ENCODE measurements at places on chromosomes 16 and 17.
A peak's percentile ranks its signal among the peaks of the same experiment; 100 is the strongest.

DNA sequence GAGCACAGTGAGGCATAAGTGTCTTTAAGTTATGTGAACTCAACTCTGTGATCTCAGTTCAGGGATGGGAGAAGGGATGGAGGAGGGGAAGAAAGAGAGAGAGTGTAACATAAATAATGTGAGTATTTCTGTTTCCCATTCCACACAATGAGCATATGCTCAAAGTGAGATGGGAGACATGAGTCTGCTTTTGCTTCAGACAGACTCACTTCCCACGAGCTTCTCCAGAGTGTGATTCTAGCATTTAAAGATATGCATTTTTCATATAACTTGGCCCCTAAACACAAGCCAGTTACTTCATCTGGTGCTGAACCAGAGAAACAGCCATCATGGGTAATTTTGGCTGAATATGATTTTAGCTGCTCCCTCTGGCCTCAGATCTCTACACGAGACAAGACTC lies 35.0 kb downstream of the SHISA9 start:
- DNase-seq: no peak

DNA sequence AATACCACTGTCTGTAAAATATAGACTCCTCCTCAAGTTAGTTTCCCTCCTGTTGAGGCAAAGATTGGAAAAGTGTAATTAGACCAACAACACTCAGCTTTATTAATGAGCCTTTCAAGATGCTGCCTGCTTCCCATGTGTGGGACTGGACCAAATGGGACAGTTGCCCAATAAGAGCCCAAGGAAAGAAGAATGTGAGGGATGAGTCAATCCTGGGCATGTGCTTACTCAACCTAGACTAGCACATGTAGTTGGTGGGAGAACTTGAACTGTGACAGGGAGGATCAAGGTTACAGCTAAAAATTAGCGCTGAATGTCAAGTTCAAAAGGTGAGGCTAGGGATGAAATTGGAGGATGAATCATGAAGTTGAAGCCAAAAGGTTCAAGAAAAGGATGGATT lies 435.5 kb downstream of the CA10 start:
- DNase-seq: no peak

DNA sequence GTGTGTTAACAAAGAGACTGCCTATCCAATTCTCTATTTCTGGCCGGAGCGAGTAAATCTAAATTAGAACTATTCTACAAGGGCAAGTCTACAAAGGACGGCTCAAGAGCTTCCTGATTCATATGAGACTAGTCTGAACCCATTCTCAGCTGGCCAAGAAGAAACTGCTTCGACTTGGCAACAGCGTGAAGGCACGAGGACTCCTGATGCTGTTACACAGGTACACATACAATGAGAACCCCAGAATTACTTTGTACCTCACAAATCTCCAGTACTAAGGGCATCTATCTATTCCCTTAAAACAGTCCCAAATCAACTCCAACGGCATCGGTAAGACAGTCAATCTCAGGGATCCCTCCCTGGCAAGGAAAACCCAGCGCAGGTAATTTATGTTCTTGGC lies 1.5 kb downstream of the CRK start:
- DNase-seq: no peak

DNA sequence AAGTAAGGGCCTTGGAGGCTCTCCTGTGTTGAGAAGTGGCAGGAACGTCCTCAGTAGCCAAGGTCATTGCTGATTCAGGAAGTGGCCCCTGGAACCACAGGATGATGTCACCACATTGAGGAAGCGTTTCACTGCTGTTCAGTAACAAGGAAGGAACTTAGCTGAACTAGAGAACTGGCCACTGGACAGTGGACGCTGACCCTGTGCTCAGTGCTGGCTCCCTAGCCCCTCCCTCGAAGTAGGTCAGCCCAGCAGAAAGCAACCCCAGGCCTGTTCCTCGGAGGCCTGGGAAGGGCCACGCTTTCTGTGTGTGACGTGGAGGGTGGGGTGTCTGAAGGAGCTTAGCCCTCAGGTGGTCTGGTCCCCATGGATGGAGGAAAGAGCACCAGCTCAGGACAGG lies 58.3 kb downstream of the B9D1 start:
- no peak for DNase-seq

- DNase-seq: no peak
These were observed 1.9 kb downstream of the BAIAP3 start for GRCh38 chr16:1335211-1335971.

GRCh38 chr16:842711-843560 lies 42.4 kb upstream of the GNG13 start:
- DNase-seq: no peak

DNA sequence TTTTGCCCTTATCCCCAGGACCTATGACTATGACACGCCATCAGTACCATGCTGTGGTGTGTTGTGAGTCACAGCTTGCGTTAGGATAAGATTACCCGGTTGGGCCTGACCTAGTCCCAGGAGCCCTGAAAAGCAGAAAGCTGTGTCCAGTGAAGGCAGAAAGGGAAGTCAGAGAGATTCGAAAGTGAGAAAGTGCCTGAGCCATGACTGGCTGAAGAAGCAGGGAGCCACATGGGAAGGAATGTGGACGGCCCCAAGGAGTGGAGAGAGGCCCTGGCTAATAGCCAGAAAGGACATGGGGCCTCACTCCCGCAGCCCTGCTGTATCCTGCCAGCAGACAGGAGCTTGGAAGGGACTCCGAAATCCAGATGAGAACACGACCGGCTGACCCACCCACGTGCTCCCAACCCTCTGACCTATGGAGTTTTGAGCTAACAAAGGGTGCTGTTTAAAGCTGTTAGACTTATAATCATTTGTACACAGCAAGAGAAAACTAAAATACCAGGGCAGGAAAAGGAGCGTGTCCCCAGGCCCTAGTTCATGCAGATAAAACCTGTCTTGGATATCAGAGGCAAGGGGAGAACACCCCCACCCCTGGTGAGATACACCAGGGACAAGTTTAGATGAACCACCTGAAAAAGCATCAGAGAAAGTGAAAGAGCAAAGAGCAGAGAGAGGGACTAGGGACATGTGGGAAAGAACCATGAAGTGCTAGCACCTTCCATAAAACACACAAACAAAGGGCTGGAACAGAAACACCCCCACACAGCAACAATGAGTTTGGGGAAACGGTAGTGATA lies 115.3 kb downstream of the SLC39A11 start:
- no peak for DNase-seq

DNA sequence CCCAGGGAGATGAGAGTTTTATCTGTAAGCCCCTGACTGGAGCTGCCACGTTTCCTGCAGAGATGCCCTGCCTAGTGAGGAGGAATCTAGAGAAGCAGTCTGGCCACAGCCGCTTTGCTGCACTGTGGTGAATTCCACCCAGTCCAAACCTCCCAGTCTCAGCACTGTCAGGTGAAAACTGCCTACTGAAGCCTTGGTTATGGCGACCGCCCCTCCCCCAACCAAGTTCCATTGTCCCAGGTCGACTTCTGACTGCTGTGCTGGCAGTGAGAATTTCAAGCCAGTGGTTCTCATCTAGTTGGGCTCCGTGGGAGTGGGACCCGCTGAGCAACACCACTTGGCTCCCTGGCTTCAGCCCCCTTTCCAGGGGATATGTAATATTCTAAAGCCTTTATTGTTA lies 10.2 kb upstream of the LYZL6 start:
- no peak for DNase-seq

- no peak for DNase-seq
These were observed 127.9 kb downstream of the RBFOX3 start for GRCh38 chr17:79482727-79483521.

- DNase-seq: no peak
These were observed 22.1 kb downstream of the NME2 start for GRCh38 chr17:51188271-51188833.

GRCh38 chr16:67451061-67451703 lies 20.3 kb downstream of the HSD11B2 start:
- DNase-seq: no peak

DNA sequence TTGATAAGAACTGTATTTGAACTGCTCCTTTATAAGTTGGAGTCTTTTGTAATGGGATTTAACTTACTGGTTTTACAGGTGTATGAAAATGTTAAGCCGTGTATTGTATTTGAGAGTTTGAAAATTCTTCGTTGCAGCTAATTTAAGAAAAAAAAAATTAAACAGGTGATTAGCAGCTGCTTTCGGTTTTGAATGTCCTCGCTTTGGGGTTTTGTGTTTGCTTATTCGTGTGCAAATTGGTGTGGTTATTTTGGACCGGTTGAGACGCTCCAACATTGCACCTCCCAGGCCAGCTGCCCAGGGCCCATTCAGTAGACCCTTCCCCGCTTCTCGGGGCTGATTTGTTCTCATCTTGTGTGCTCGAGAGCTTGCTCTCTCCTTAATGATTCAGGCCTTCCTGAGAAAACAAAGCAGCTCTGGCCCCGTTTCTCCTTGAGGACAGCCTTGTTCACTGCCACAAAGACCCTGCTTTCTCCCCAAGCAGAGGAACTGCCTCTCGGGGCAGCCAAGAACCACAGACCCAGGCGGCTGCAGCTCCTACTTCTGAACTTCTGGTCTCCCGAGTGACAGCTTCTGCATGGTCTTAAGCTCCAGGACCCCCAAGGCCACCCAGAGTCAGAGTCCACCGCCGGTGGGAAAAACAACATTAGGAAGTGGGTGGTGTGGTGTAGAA lies 100.5 kb downstream of the MSI2 start:
- DNase-seq: no peak

DNA sequence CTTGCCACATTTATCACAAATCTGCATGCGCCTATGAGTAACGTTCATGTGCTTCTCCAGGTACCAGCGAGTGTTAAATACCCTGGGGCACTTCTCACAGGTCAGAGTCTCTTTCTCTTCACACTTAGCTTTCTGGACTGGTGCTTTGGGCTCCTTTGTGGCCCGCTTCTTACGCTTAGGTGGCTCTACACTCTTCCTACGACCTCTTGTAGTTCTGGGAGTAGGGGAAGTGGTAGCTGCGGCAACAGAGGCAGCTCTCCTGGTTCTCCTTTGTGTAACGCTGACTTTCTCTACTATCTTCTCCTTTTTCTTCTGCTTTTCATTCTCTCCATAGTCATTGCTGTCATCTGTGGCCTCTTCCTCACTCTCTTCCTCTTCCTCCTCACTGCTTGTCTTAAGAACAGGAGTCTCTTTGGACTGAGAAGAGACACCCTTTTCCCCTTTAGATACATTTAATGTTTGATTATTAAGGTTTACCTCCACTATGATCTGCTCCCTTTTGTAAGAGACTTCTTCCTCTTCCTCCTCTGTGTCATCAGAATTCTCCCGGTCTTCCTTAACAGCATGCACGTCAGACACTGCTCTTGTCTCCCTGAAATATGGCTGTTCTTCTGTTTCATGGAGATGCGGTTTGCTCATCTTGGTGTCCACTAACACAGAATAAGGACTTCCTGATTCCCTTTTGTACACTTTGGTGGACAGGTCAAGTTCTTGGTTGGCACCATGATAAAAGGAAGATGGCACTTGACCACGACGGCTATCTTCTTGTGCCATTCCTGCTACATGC lies 45.0 kb downstream of the ZNF652 start:
- no peak for DNase-seq

DNA sequence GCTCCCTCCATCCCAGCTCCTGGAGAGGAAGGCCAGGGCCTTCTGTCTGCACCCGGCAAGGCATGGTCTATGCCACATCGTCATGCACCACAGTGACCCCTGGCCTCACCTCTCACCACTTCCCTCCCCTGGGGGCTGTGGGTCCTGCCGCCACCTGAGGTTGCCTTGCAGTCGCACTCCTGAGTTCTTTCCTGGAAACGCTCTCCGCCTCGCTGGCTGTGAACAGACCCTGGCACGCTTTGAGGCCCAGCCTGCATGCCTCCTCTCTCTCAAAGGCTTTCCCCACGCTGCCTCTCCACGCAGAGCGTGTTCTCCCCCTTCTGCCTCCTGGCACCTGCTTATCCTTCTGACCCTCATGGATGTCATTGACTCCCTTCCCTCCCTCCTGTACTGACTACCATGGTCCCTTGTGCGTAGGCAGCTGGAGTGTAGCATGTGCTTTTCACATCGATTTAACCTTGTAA lies 45.4 kb downstream of the SEC14L1 start:
- DNase-seq: peak; percentile 15

- DNase-seq: no peak
These were observed 62.3 kb downstream of the TMEM100 start for GRCh38 chr17:55660178-55660886.

- no peak for DNase-seq
These were observed 758 bp upstream of the RPL23A start for GRCh38 chr17:28719021-28719433.

DNA sequence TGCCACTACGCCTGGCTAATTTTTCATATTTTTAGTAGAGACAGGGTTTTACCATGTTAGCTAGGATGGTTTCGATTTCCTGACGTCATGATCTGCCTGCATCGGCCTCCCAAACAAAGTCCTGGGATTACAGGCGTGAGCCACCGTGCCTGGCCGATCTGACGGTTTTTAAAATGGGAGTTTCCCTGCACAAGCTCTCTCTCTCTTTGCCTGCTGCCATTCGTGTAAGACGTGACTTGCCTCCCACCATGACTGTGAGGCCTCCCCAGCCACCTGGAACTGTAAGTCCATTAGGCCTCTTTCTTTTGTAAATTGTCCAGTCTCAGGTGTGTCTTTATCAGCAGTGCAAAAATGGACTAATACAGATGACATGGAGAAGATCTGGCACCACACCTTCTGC lies 4.7 kb upstream of the FLCN start:
- no peak for DNase-seq

- DNase-seq: no peak
These were observed 20.1 kb downstream of the EPOP start for GRCh38 chr17:38654411-38655398.

DNA sequence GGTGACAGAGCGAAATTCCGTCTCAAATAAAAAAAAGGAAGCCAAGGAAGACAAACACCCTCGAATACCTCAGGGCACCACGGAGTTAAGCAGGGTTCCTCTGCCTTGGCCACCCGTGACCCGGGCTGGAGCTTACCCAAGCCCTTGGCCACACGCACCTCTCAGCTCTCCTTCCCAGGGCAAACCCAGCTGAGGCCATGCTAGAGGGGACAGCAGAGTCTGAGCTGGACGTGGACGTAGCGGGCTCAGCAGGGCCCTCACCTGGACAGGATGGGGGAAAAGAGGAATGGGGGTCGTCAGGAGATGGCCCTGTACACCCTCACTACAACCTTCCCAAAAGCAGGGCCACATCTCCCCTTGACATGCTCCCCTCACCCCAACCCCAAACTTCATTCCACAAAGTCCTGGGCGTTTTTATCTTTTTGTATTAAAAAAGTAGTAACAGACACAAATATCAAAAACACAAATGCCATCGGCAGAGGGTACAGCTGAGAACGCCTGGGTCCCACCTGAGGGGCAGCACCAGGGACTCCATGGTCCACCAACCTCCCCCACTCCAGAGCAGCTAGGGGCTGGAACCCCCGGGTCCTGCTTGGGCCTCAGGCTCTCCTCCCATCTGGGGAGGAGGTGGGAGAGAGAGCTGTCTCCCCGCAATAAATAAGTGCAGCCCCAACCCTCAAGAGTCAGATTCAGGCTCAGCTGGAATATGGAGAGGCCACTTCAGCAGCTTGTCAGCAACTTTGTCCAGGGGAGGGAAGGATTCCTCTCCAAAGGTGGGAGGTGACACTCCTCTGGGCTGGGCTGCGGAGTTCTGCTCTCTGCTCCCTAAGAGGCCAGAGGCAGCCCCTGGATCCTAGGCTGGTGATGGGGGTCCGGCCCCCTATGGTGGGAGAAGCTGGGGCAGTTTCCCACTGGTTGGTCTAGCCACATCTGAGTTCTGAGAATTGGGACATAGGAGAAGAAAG lies 11.9 kb downstream of the PER1 start:
- DNase-seq: no peak

GRCh38 chr17:63445954-63446752 lies at the start of gene CYB561:
TSS of gene CYB561 (minus strand) at chr17:63446306. CDS start at chr17:63437547, 8,759 bp downstream.
- peak; percentile 75 for DNase-seq

- DNase-seq: peak; percentile 46
These were observed 4.6 kb upstream of the SLC12A3 start for GRCh38 chr16:56860226-56861020.

GRCh38 chr16:2511128-2511800 lies 2.5 kb upstream of the ATP6V0C start:
- DNase-seq: no peak

- peak; percentile 49 for DNase-seq
These were observed 28.1 kb downstream of the KIAA0513 start for GRCh38 chr16:85055493-85056210.
